Camera-type eye (tissue), 1 donor: ENCODE measurements at places on chromosomes 4 and X. TPM values are rescaled to one million over a fixed set of nuclear protein-coding genes. Genes with fewer than 3 reads are reported as not detected.

Gene TLR2
- total RNA-seq = 8.7 TPM

Gene TEX13B
- total RNA-seq = not detected

Gene ENPEP
- total RNA-seq = 19.0 TPM

Gene TEX13C
- total RNA-seq = not detected

Gene TTC29
- 1.3 TPM for total RNA-seq
